WTC11 (cell line): ENCODE measurements at places on chromosomes 11 and 22.
A peak's percentile ranks its signal among the peaks of the same experiment; 100 is the strongest.

DNA sequence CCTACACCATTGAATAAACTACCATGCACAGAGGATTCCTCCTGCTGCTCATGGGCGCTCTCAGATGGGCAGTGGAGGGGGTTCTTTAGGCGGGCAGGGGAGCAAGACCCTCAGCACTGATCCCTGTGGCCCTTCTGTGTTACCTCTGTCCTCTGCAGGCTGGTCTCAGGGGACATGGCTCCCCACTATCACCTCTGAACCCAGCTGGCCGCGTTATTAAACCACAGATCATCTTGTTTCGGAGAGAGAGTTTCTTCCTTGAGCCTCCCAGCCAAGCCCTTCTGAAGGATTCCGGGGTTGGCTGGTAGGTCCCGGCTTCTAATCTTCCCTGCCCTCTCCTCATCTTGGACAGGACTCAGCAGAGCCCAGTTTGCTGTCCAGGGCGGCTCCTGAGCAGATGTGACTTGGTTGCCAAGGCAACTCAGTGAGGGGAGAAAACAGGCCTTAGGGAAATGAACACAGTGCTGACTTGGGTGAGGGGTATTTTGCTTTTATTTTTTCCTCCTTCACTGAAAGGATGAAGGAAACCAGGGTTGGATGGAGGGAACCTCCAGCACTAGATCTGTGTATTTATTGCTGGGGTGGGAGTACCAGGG lies 13.3 kb downstream of the APOL3 start:
- H3K36me3 ChIP-seq: no peaks in the 10 kb centered on the region
- H3K4me1 ChIP-seq: peaks cover 9% of the 10 kb centered on the region
- no peak overlapping the region for H3K4me3 ChIP-seq
- no peak for DNase-seq
- no peaks in the 10 kb centered on the region; the same call in 1 of the 2 replicates for H3K27me3 ChIP-seq

DNA sequence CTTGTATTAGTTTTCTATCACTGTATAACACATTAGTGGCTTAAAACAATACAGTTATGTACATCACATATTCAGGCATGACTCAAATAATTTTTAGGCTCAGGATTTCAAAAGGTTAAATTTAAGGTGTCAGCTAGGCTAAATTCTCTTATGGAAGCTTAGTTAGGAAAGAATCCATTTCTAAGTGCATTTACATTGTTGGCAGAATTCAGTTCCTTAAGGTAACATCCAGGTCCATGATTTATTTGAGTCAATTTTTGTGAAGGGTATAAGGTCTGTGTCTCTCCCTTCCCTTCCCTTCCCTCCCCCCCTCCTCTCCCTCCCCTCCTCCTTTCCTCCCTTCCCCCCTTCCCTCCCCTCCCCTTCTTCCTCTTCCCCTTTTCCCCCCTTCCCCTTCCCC lies 399.0 kb upstream of the CNTN5 start:
- H3K27ac ChIP-seq: no peak overlapping the region
- DNase-seq: no peak
- no peak overlapping the region for H3K4me3 ChIP-seq
- H3K4me1 ChIP-seq: peaks cover 7% of the 10 kb centered on the region; the same call in 1 of the 2 replicates
- peaks cover 9% of the 10 kb centered on the region for H3K27me3 ChIP-seq
- H3K36me3 ChIP-seq: peaks cover 52% of the 10 kb centered on the region

- no peak for DNase-seq
- no peak overlapping the region for H3K27ac ChIP-seq
- H3K36me3 ChIP-seq: peaks cover 8% of the 10 kb centered on the region
Observed at GRCh38 chr11:82906236-82906635, 4.7 kb downstream of the DDIAS start.

DNA sequence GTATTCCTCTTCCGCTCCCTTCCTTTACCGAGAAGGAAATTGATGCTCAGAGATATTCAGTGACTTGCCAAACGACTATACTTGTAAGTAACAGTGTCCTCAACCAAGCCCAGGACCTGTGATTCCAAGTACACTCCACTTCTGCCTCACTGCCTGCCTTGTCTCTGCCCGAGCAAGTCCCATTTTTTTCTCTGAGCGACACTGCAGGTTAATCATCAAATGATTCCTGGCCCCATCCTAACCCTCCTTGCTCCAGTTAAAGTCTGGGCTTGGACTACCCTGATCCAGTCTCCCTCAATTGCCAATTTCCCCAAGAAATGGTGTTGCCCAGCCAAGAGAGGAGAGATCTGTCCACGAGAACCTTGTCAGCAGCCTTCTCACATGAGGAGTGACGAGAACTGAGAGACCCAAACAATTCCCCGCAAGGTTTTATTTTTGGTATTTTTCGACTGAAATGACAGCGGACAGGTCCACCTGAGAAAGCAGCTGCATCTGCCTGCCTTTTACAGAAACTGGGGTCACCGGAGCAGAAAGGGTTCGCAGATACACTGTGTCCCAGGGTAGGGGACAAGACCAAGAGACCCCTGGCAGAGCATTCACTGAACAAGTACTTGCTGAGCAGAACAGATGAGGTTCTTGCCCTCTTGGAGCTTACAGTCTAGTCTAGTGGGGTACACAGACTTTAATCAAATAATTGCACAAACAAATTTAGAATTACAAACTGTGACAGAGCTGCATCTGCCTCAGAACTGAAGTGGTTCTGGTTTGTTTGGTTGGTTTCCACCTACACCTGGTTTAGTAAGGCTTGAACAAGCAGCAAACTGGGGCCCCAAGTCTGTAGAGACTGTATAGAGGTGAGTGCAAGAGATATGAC lies 11.4 kb downstream of the POU2AF1 start:
- DNase-seq: no peak
- H3K36me3 ChIP-seq: no peaks in the 10 kb centered on the region
- H3K4me3 ChIP-seq: no peak overlapping the region
- H3K27ac ChIP-seq: no peak overlapping the region
- H3K27me3 ChIP-seq: no peaks in the 10 kb centered on the region

DNA sequence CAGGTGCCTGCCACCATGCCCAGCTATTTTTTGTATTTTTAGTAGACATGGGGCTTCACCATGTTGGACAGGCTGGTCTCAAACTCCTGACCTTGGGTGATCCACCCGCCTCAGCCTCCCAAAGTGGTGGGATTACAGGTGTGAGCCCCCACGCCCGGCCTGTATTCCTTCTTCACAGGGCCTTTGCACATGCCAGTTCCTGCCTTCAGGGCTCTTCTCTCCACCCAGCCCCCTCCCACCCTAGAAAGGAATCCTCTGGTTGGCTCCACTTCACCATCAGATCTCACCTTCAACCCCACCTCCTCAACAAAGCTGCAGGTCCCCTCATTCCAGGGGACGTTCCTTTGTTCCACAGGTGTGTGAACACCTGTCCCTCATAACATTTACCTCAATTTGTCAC lies 2.0 kb downstream of the POLR3H start:
- H3K4me3 ChIP-seq: peak overlapping the region; percentile 81; the same call in 1 of the 2 replicates
- H3K27ac ChIP-seq: peak overlapping the region; percentile 57
- no peaks in the 10 kb centered on the region; the same call in 1 of the 2 replicates for H3K27me3 ChIP-seq
- peaks cover 4% of the 10 kb centered on the region; the same call in 1 of the 2 replicates for H3K36me3 ChIP-seq
